ENCODE measurements at places on chromosomes 1 and 21.

GRCh38 chr1:107687849-107688753 is 276.9 kb downstream of the VAV3 start:
- DNase-seq, result no peak

DNA sequence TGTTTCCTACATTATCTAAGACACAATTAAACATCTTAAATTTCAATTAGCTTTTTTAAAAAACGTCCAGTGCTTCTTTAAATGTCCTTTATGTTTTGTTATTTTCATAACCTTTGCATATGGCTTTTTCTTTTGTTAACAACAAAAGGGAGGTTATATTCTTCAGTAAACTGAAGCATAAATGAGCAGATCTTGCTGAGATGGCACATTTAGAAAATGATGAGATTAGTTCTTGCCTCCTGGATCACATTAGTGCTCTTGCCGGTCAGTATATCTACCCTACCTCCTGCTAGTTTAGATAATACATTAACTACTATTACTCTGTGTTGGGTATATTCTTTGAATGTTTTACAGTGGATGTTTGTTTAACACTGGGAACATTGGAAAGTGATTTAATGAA is 126.1 kb downstream of the DISP1 start:
- no peak for DNase-seq

DNA sequence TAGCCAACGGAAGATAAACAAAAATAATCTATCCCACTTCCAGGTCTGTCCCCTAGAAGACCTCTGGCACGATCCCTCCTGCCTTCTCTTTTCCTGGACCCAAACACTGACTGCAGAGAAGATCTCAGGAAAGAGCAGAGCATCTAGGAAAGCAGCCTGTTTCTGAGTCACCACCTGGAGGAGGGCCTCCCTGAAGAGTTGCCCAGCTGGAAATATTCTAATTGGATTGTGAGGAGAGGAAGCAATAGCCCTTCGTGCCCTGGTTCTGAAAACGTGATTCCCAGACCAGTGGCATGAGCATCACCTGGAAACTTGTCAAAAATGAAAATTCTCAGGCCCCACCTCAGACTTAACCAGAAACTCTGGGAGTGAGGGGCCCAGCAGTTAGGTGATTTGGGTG is 411.1 kb downstream of the SETD4 start:
- DNase-seq, result no peak

DNA sequence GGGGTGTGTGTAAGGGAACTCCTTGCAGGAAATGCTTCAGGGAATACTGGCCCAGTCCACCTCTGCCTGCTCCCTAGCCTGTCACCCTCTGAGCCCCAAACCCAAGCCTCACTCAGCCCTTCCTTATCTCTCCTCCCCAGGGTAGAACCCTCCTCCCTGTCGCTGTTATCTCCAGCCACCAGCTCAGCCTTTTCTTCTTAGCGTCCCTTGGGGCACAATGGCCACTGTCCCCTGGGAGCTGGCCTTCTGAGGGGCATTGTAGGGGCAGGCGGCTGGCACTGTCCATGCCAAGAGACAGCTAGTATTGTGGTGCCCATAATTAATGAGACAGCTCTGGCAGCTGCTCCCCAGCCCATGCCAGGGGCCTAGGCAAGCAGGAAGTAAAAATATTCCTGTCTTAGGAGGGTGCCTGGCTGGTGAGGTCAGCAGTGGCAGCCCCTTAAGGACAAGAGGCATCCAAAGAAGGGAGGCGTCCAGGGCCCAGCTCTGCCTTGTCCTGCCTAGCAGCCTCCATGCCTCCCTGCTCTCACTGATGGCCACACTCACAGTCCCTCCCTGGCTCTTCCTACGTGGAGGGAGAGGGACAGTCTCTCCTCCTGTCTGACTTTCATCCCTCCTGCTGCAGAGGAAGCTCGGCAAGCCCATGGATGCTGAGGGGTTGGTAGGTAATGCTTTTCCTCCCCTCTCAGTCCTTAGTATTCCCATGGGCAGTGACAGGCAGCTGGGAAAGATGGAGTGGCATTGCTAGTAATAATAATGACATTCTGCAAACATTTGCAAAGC is 37.5 kb downstream of the KCNQ4 start:
- no peak for DNase-seq

GRCh38 chr1:2070016-2070415 is 19.8 kb downstream of the PRKCZ start:
- no peak for DNase-seq

DNA sequence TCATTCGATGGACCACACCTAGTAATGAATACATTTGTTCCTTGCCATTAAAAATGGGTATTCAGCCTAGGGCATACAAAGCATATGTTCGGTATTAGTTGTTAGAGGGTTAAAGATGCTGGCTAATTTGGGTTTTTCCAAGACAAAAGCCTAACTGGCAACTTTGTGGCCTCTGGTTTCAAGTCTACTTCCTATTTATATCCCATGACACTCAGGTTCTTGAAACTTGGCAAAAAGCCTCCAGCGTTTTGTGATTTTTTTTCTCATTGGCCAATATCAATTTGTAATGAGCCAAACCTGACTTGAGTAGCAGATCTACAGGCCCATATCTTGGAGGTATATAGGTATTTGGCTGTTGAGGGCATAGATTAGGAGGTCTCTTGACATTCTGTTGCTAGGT is 75.3 kb downstream of the C1orf21 start:
- DNase-seq, result no peak

- no peak for DNase-seq
Measured at GRCh38 chr1:227490478-227490877, 72.9 kb upstream of the ZNF678 start.

- DNase-seq, result no peak
Measured at GRCh38 chr21:43034826-43035225, 40.8 kb downstream of the CBS start.

DNA sequence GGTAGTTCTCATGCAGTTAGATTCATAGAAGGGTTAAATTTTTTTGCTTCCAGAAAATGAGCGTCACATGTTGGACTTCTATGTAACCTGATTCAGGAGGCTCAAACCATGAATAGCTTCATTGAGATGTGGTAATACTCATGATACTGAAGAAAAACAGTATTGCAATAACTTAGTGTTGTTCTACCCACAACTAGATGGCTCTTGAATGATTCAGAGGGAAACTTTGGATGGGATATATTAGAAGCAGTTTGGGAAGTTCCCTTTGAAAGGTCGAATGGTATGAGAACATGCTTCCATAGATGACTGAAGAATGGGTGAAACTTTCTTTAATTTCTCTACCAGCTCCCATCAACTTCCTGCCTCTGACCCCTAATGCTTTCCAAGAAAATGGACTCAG is 211.7 kb upstream of the PTGFR start:
- DNase-seq, result no peak

- no peak for DNase-seq
Measured at GRCh38 chr21:45639206-45640000, 4.1 kb upstream of the PCBP3 start.

GRCh38 chr1:24735509-24736375 is 9.5 kb upstream of the CLIC4 start:
- no peak for DNase-seq

DNA sequence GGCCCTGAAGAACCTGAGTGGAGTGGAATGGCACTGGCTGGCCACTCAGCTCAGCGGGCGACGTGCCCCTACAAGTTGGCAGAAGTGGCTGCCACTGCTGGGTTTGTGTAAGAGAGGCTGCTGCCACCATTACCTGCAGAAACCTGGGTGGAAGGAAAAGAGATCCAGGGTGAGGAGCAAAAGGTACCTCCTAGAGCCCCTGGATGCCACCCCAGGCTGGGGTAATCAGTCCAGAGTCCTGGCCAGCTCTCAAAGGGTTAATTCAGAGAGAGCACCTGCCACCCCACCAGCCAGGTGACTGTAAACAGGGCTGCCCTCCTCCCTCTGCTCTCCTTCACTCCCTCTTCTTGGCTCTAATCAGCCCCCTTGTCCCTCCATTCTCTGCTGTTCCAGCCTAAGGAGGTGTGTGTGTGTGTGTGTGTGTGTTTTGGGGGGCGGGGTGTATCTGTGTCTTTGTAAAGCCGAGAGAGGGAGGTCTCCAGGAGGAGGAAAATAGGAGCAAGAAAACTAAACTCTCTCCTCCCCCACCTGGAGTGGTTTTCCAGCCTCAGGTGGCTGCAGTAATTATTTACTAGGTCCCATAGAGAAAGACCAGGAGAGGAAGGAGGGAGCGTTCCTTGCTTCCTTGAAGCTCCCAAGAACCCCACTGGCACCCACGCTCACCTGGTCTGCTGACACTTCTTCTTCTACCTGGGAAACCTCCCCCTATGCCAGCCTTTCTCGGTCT is 12.6 kb downstream of the TRIM46 start:
- no peak for DNase-seq

GRCh38 chr1:48610628-48611542 is 138.9 kb upstream of the SPATA6 start:
- DNase-seq, result no peak

DNA sequence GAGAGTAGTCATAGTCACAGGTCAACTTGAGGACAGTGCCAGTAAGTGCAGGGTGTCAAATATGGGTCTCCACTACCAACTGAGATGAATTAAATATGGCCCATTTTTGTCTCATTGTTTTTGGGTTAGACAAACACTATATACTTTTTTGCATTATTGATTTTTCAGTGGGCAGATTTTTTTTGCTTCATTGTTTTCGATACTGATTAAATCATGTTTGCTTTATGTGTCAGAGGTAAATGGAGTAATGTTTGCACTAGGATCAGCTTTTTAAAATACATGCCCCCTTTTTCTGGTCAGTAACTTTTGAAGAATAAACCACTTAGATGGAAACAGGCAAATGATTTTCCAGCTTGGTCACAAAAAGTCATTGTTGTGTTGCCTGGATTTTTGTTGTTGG is 199.0 kb downstream of the USH2A start:
- DNase-seq, result no peak

- DNase-seq, result no peak
Measured at GRCh38 chr1:61051719-61052394, 30.5 kb upstream of the NFIA start.

- no peak for DNase-seq
Measured at GRCh38 chr1:98422816-98423215, 238.7 kb upstream of the SNX7 start.

DNA sequence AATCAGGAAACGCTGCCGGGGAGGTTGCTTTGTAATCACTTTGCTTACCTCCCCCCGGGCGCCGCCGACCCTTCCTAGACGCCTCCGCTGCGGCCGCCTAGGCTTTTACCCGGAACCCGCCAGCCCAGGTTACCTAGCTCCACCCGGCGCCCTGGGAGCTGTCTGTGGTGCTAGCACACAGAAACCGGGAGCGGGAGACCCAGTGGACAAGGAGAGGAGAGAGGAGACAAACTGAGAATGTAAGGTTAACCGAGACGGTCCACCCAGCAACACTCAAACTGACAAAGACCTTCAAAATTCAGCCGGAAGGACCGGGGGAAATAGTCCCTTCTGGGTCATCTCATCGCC is 9.8 kb downstream of the BARHL2 start:
- DNase-seq, result no peak

DNA sequence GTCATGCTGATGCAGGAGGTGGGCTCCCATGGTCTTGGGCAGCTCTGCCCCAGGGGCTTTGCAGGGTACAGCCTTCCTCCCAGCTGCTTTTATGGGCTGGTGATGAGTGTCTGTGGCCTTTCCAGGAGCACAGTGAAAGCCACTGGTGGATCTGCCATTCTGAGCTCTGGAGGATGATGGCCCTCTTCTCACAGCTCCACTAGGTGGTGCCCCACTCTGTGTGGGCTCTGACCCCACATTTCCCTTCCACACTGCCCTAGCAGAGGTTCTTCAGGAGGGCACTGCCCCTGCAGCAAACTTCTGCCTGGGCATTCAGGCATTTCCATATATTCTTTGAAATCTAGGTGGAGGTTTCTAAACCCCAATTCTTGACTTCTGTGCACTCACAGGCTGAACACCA is 1188.6 kb downstream of the MRPL39 start:
- DNase-seq, result no peak

DNA sequence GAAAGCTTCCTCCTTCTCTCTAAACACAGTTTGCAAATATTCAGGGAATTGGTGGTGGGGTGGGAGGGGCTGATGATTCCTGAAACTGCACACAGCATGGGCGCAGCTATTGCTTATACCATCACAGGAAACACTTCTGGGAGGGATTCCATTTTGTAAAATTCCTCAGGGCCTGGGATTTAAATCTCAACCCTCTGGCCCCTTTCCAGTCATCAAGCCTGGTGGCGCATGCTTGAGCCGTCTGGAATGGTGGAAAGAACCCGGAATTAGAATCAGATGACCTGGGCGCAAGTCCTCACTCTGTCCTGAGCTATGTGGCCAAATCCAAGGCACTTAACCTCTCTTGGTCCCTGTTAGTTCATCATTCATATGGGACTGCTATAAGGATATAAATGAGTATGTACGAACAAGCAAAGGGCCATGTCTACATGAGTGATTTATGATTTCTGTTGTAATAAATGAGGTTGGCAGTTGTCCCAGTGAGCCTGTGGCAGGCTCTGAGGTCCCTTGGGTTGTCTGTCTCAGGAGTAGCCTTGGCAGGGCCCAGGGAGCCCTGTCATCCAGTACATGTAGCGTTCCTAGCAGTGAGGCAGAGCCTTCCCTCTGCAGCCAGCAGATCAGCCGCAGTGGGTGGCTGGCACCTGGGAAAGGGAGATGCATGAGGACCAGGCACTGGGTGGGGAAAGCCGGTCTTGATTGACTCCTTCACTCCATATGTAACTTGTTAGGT is 72.0 kb downstream of the MAN1C1 start:
- DNase-seq, result no peak

- no peak for DNase-seq
Measured at GRCh38 chr1:202807451-202807925, 733 bp downstream of the KDM5B start.

GRCh38 chr1:187626056-187626455 is 797.3 kb downstream of the PLA2G4A start:
- no peak for DNase-seq

DNA sequence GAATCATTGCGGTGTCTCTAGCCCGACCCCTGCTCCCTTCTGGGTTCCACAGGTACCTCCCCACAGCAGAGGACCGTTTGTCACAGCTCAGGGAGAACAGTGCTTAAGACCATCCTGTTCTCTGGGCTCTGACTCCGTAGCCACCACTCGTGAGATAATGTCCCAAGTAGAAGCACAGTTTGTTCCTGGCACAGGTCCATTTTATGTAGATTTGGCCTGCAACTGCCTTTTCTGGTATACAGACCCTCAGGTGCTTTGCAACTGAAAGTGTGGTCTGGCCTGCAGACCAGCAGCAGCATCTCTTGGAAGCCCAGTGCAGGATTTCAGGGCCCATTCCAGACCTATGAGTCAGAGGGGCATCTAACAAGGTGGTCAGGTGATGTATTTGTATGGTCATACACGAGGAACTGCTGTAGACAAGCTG is 28.4 kb upstream of the TMEM125 start:
- no peak for DNase-seq

DNA sequence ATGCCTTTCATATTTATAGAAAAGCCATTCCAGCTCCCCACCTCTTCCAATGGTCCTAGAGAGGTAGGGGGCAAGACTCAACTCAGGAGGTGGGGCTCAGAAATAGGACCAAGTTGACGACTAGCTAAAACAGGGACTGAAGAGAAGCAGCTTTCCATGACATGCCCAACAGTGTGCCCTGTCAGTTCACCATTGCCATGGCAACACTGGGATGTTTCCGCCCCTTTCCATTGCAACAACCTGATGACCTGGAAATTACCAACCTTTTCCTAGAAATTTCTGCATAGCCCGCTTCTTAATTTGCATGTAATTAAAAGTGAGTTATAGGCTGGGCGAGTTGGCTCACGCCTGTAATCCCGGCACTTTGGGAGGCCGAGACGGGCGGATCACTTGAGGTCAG is 22.4 kb upstream of the INTS3 start:
- DNase-seq, result no peak

All from GM19239 (cell line).